ENCODE measurements at places on chromosomes 7 and 10.

DNA sequence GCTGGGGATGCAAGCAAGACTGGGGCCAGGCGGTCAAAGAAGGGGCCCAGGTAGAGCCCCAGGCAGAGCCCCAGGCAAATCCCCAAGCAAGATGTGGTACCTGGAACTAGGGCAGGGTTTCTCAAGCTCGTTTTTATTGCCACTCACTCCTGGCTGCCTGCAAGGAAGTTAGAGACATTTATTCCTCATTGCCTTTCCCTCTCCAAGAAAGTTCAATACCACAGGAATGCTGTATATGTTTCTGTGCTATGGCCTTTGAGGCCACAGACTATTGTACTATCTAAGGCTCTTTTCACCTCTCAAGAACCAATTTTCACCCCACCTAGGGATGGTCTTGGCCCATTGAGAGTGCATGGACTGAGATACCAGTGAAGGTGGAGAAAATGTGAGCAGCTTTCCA is 71.3 kb downstream of the TACC2 start:
- DNase-seq = no peak

DNA sequence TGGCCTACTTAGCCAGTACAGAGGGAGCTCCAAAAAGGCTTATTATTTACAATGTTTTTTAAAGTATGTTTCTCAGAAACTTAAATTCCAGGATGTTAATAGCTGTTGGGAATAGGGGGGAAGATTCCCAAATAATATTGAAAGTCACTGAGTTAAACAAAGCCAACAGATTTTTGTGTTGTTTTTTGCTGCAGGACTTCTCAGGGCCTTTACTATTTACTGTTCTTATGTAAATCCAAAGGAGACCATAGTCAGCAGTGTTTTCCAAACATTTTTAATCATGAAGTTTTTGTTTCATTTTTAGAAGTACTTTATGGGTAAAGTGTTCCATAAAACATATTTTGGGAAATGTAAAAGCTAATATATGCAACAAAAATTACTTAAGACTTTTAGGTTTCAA is 100.4 kb upstream of the GSDME start:
- DNase-seq = no peak

DNA sequence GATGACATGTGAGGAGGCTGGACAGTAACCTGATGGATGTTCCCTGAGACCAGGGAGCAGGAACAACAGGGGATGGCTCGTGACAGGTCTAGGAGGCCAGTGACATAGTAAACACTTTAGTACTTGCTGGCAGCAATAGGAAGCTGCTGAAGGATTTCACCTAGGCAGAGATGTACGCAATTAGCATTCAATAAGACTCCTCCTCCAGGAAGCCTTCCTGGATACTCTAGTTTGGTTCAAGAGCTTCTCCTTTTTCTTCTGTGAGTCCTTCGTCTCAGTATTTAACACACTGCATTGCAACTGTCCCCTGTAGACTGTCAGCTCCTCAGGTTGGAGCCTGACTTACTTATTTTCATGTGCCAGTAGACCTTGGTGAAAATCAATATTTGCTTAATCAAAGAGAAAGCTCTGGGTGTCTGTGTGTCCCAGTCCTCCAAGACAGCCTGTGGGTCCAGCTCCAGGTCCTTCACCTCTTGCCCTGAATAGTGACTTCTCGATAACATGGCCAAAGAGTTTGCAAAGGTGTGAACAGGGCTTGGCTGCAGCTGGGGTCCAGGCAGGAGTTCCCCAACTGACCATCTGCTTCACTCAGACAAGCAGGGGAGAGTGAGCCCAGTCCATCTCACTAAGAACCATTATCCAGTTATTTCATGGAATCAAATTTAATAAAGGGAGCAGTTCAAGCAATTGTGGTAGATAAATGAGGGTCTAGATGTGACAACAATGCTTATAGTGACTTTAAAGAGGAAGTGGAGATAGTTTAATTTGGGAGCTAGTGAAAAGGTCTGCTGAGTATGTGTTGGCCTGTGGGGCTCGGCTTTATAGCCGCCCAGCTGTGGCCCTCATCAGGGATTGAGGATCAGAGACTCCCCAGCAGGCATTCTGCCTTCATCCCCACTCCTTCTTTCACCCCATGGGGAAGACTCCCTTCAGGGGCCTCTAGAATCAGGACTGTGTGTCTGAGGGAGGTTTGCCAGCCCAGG is 9.4 kb downstream of the TMEM273 start:
- no peak for DNase-seq

DNA sequence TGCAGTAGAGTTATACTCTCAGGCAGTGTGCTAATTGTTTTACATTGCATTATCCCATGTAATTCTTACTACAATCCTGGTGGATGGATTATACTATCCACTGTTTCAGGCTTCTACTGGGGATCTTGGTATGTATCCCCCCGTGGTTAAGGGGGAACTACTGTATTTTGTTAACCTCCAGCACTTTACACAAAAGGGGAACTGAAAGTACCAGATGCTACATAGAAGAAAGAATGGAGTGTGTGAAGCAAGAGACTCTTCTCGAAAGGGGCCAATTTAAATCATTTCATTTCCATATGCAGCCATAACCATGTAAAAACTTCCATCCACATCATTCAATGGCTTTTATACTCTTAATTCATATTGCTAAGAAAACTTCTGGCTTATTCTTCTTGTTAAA is 69.4 kb downstream of the C1GALT1 start:
- DNase-seq = no peak

GRCh38 chr10:73211106-73211811 is 35.8 kb downstream of the DNAJC9 start:
- DNase-seq = no peak

- DNase-seq = no peak
These were observed 233.7 kb upstream of the PHYHIPL start for GRCh38 chr10:58942724-58943123.

GRCh38 chr7:54354436-54354835 is 187.7 kb upstream of the VSTM2A start:
- no peak for DNase-seq

DNA sequence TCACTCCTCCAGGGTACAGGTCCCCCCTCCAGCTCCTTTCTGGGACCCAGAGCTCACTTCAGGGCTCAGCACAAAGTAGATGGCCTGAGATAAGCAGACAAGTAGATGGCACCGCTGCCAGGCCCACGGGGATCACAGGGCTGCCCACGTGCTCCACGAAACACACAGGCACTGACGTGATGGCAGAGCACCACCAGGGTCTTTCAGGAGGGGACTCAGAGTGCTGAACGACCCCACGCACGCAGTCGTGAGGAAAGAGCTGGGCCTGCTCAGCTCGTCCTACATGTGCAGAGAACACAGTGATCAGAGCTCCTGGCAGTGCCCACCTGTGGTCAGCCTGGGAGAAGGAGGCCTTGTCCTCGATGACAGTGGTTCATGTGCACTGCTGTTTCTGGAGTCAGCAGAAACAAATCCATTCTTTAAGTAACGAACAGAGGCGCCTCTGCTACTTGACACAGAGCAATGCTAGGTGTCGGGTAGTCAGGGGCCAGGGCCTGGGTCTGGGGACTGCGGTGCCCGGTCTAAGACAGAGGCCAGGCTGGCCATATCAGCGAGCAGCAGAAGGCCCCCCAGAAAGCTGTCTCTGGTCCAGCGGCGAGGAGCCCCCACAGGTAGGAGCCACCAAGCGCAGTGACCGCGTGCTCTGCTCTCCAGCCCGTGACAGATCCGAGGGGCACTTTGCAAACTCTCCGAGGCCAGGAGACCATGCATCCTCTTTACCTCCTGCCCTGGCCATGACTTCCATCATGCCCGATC is 129.8 kb upstream of the FAM20C start:
- DNase-seq = no peak

DNA sequence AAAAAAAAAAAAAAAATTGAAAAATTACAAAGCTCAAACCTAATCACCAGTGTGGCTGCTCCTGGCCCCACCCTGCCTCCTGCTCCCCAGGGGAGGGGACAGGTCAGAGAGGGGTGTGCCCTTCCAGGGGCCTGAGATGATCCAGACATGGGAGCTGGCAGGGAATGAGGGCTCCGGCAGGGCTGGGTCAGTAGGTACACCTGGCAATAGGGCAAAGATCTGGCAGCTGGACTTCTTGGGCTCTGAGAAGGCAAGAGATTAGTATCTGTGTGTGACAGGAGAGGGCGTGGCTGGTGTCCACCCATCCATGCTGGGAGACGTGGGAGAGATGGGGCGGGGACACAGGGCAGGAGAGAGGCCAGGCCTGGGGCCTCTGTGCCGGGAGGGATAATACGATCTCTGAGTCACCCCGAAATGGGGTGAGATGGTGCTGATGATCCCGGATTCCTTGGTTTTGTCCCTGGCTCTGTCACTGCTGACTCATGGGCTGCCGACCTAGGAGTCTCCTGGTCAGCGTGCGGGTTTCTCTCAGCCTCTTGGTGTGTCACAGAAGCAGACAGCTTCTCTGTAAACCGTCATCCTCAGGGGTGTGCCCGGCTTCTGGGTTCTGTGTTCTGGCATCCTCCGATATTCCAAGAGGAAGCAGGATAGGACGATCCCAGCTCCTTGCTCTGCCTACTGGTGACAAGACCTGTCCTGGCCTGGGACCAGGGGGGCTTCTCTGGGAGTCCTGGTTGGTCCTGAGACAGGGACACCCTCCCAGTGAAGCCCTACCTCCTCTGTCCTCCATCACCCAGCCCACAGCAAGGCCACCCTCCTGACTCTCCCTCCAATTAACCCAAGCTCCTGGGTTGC is 8.2 kb upstream of the CLDN4 start:
- DNase-seq = no peak

Measured in midbrain (tissue), 1 donor.